Vagina (tissue), 2 donors: ENCODE measurements at places on chromosomes 16 and 17.

DNA sequence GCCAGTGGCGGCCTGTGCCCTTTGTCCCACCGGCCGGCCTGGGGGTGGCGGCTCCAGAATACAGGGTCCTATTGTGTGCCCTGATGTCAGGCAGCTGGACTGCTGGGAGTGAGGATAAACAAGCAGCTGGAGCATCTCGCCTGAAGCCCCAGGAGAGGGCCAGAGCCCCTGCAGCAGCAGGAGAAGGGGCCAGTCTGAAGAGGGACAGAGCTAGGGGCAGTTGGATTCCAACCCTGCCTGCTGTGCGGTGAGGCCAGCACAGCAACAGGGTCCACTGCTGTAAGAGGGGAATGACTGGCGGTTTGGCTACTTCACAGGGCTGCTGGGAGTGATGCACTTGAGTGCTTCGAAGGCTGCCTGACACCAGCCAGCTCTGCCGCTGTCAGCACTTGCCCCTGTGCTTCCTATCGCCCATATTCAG, 25.0 kb downstream of the RAB11FIP4 start:
- no peak for DNase-seq

- DNase-seq = no peak
Measured at GRCh38 chr17:44768505-44769142, 9.8 kb downstream of the ADAM11 start.

DNA sequence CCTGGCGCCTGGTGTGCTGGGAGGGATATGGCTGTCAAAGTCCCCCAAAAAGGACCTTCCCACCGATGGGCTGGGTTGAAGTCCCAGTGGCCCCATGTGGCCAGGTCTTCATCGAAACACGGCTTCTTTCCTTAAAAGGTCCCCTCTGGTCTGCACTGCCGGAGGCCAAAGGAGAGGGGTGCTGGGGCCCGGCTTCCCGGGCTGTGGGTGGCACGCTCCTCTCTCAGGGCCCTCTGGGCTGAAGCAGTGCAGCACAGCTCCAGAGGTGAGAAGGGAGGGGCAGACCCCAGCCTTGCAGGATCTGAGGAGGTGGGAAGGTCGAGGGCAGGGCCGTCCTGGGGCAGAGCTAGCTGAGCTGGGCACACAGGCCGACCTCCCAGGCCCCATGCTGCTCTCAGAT, 6.7 kb downstream of the NPTX1 start:
- DNase-seq = no peak

DNA sequence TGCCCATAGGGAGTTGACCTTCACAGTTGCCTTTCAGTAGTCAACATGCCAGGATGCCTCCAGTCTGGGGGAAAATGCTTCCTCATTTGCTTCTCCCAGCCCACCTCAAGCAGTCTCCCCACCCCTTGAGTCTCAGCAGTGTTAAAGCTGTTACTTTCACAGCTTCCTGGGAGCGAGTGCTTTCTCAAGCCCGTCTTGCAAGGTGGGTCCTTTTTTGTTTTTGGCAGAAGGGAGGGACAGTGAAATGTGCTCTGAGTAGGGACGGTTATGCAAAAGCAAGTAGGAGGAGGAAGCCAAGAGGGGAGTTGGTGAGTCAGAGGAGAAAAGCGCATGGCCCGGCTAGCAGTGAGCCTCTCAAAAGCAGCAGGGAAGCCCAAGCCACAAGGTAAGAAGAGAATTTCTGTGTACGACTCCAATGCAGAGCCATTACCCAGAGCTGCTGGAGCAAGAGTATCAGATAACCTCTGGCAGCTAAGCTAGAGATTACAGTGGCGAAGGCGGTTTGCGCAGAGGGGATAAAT, at the start of gene CHST4:
TSS of gene CHST4 (plus strand) at position 316 of the 521 bp plus-strand sequence. CDS start 10,252 bp downstream, outside the sequence.
- no peak for DNase-seq

- DNase-seq = no peak
Measured at GRCh38 chr16:75254359-75254837, 3.0 kb upstream of the BCAR1 start.

- DNase-seq = no peak
Measured at GRCh38 chr16:23185656-23186055, 3.1 kb downstream of the SCNN1G start.

DNA sequence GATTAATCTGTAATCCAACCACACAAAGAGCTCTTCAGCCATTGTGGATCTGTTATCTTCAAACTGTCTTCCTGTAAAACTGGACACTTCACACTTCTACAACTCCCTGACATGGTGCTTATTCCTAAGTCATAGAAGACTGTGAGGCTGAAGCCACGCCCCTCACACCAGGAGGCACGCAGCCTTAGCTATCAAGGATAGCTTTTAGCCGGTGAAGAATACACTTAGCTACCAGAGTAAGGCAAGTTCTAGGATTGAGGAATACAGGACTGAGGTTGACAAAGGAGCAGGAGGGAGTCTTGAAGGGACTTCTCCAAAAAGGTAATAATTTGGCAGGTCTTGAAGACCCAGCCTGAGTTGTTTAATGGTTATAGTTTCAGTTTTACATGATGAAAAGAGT, 79.8 kb upstream of the GAS7 start:
- DNase-seq = no peak

- no peak for DNase-seq
Measured at GRCh38 chr16:3739636-3740035, 22.3 kb upstream of the TRAP1 start.

DNA sequence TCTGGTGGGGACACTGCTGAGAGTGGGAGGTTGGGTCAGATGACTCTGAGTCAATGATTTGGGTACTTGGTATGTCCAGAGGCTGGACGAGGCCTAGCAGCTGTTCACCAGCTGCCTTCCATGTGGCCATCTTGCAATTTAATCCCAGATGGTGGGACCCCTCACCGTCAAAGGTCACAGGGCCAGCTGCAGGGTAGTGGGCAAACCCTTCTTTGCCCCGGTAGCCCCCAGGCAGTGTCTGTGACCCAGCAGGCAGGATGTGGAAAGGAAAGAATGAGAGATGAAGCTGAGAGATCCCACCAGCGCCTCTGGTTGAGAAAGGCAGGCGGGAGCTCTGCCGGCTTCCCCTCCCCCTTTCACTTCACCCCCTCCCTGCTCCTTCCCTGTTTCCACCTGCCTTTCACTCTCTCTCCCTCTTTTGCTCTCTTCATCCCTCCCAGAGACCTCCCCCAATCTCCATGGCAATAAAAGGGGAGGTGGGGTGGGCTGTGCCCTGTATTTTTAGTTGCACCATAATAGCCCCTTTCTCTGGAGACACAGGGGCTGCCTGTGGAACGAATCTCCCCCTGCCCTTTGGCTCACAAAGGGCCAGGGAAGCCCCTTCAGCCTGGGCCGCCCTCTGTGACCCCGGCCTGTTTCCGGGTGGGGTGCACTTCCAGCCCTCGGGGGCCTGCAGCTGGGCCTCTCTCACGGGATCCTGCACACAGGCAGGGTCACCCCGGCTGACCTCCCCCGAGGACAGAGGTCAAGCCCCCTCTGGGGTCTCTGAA, 20.2 kb downstream of the CDK5RAP3 start:
- DNase-seq = no peak

GRCh38 chr17:13593021-13593751, 8.5 kb downstream of the HS3ST3A1 start:
- no peak for DNase-seq

- no peak for DNase-seq
Measured at GRCh38 chr17:65035704-65036103, 20.8 kb downstream of the GNA13 start.

DNA sequence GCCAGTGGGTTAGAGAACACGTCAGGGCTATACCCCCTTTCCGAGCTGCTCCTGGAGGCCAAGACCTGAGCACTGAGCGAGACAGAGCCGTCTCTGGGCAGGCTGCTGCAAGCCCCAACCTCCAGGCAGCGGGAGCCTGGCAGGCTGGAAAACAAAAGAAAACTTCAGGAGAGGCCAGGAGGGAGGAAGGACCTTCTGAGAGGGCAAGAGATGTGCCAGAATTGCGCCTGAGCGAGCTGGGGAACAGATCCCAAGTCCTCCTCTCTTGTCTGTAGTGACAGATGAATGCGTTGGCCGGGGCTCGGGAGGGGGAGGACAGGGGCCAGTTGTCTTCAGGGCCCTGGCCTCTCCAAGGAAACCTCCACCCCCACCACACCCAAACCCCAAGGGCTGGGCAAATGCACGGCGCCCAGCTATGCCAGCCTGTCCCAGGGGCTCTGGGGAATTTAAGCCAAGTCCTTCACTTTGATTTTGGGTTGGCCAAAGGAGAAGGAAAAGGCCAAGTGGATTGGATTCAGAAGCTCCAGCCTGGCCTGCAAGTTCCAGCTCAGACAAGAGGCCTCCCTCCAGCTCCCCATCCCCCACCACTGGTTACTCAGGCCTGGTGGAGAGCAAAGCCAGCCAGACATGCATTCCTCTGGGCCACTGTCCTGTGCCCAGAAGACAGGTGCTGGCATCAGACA, 18.1 kb downstream of the SDK2 start:
- no peak for DNase-seq

- DNase-seq = no peak
Measured at GRCh38 chr17:33228548-33228947, 64.5 kb downstream of the ASIC2 start.

DNA sequence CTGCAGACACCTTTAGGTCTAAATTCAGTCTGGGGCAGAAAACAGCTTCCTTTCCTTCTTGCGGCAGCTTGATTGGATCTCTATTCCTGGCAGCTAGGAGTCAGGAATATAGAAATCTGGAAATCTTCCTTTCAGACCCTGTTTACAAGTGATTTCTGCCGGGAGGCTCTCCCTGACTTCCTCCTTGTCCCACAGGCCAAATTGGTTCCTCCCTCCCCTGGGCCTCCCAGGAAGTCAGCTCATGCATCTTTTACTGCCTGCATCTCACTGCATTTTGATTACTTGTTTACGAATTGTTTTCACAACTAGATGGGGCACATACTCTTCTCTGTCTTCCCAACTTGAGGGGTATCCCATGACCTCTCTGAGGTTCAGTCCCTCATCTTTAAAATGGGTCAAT, 206.3 kb downstream of the MAF start:
- no peak for DNase-seq

DNA sequence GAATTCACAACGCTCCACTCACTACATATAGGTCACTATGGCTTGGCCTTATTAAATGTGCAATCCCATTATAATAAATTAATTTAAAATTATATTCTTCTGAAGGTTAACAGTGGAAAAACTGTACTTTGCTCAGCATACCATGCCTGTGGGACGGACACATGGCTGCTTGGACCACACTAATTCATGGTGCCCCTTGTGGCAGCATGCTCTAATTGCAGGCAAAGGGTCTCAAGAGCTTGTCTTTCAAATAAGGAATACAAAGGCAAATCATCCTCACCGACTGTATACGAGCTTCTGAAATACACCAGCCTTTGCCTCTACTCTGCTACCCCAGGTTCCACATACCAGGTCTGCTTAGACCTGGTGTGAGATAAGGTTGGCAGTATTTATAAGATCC, 11.7 kb downstream of the SMPD3 start:
- no peak for DNase-seq

DNA sequence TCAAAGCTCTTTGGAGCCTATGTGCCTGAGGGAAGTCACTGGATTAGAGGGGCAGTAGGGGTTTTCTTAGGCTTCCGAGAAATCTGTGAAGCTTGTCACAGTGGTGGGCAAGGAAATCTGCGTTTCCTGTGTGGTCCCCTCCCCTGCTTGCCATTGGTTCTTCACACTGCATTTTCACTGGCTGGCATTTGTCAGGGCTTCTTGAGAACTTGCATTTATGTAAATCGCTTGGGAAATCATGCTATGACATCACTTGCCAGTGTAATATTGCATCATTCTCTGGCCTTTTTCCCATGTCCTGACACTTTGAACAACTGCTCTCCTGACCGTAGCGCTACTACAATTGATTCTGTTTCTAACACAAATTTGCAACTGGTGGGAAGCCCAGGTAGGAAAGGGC, 1.8 kb downstream of the CACNG3 start:
- DNase-seq = no peak

DNA sequence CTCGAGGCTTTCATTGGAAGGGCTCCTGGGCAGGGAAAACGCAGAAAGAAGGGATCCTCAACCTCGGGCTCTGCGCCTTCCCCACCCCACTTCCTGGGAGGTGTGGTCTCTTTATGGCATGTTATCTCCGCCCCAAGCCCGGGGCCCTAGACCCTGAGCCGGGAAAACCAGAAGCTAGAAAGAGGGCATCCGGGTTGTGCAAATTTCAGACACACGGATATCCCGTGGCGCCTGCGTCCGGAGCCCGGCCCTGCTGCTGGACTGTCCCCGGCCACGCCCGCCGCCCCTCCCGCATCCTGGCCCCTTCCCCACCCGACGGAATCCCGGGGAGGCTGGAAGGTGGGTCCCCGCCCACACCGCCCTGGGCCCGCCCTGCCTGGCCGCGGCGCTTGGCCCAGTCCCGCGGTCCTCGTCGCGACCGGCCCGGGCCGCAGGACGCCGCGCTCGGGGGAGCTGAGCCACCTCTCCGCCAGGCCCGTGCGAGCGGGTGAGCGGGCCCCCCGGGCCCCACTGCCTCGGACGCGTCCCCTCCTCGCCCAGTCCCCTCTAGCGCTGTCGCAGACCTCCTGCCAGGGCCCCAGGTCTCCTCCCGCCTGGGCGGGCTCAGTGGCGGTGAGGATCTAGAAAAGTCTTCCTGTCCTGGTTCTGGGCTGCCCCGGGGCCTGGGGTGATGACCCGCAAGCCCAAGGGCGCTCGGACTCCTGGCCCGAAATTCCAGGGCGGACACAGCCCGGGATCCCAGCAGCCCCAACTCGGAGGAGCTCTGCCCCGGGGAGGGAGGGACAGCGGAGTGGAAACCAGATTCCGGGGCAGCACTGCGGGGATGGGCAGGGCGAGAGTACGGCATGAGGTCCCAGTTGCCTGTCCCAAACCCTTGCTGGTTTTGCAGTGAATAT, at the start of gene SLC16A5:
TSS of gene SLC16A5 (plus strand) at position 397 of the 896 bp plus-strand sequence. CDS start 5,683 bp downstream, outside the sequence.
- DNase-seq = no peak

DNA sequence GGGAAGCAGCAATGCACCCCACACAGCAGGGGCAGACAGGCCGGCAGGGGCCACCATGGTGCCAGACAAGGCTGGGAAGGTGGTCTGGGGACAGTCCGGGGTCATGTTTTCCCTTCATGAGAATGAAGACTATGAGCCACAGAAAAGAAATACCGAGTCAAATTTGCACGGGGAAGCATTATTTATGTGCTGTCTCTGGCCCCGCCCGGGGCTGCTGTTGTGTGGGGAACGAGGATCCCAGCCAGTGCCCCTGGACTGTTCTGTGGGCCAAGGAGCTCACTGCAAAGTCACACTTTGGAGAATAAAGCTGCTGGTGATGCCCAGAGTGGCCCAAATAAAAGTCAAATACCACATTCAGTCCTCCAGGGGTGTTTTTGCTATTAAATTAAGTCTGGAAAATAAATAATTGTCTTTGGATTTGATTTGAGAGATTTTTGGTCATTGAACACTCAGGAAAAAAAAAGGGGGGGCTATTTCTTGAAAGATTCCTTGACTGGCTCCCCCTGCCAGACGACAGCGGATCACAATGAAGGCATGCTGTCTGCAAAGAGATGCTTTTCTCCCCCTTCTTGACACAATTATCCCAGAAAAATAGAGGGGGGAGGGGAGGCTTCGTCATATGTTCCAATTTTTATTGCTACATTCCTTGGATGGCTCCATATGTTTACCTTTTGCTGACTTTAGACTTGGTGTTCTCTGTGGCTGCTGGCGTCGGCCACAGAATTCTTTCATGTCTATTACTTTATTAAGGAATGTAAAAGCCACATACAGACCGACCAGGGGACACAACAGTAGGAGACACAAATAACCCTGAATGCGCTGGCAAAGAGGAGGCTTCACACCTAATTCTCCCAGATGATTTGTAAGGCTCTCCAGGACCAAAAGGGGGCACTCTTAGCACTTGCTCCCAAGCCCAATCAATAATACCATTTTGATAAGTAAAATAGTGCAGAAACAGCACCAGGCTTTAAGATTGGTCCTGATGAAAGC, 27.1 kb upstream of the ANKFN1 start:
- DNase-seq = no peak

- DNase-seq = no peak
Measured at GRCh38 chr17:28646039-28646754, 1.2 kb upstream of the BLTP2 start.
